ENCODE measurements at places on chromosomes 5 and 9.
A peak's percentile ranks its signal among the peaks of the same experiment; 100 is the strongest.

- DNase-seq = no peak
Measured at GRCh38 chr9:106403081-106403480, 459.9 kb upstream of the ZNF462 start.

- no peak for DNase-seq
Measured at GRCh38 chr5:132828846-132829494, 1.5 kb downstream of the SHROOM1 start.

DNA sequence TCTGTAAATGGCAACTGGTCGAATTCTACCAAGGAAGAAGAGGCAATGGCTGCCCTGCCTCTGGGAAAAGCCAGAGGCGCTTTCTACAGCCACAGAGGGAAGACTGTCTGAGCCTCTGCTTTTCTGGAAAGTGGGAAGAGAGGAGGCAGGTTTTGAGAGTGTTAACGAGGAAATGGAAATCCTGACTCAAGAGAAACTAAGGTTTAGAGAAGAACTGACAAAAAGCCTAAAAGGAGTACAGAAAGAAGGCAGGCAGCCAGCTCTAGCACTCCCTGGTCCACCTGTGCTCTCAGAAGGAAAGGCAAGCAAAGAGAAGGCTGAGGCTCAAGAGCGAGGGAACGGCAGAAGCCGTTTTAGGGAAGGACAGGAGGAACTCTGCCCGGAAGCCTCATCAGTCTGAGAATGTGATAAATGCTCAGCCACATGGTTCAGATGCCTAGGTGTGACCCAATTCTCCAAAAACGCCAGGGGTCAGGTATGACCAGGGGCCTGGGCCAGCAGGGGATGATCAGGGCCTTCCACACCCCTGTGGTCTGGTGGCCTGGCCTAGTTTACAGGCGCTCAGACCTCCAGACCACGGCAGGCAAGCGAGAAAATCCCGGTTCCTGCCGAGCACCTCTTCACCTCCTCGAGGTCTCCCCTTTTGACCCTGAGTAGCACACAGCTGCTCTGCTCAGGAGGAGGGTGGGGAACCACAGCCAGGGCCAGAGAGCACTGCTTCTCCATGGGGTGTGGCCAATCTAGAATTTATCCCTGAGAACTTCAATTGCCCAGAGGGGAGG lies 79.9 kb upstream of the FBXW11 start:
- DNase-seq = no peak

DNA sequence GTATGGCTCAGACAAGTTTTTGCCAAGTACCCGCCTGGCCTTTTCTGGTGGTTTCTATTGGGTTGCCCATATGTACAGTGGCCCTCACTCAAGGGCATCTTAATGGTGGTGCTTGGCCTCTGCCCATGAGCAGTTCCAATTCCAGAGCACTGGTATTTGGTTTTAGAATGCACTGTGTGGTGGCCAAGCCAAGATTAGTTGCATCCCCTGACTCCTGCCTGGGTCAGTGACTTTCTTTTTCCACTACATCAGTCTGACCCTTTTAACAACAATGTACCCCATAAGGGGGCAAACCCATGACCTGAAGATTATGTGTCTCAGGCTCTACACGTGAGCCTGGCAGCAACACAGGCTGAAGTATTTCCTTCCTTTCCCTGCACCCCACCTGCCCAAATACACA lies 34.2 kb downstream of the NPR3 start:
- DNase-seq = no peak

GRCh38 chr9:108468364-108468763 lies 387.4 kb downstream of the ACTL7B start:
- no peak for DNase-seq

- no peak for DNase-seq
Measured at GRCh38 chr9:107749787-107750444, 260.3 kb upstream of the KLF4 start.

- no peak for DNase-seq
Measured at GRCh38 chr5:95283761-95284571, 928 bp downstream of the MCTP1 start.

GRCh38 chr5:55440188-55440646 lies 94.5 kb downstream of the PLPP1 start:
- no peak for DNase-seq

GRCh38 chr5:57718155-57718554 lies 235.5 kb upstream of the ACTBL2 start:
- DNase-seq = no peak

DNA sequence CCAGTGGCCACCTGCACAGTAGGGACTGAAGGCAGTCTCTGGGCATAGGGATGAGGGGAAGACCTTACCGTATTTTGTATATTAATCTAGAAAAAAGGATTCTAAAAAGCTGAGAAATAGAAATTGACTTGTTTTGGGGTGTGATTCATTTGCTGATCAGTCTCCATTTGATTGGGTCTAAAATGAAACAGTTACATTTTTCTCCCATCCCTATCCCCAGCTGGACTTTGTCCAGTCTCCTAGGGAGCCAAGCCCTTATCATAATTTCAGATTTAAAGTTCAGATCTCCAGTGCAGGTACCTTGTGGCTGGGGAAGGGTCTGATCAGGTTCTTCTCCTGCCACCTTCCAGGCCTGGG lies 240.8 kb downstream of the FANCC start:
- DNase-seq = no peak

- no peak for DNase-seq
Measured at GRCh38 chr9:79769476-79770275, 197.9 kb downstream of the TLE4 start.

- DNase-seq = peak; percentile 15
Measured at GRCh38 chr5:150846654-150847333, 473 bp downstream of the IRGM start.

DNA sequence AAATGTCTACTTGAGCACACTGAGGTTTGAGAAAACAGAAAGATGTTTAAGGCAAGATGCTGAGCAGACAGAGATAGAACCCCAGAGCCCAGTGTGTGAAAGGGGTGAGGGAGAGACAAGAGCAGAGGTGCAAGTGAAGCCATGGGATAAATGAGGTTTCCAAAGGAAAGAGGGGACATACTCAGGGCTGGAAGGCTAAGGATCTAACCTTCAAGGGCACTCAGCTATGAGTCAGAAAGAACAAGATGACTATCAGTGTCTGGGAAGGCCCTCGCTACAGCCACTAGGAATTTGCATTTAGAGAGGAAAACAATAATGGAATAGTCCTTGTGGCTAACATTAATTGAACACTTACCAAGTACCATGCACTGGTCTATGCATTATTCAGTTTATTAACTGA lies 113.7 kb downstream of the HTR4 start:
- no peak for DNase-seq

GRCh38 chr9:70668751-70669150 lies 254.3 kb upstream of the KLF9 start:
- no peak for DNase-seq

- DNase-seq = no peak
Measured at GRCh38 chr5:126912616-126913200, 117.7 kb downstream of the MARCHF3 start.

- DNase-seq = no peak
Measured at GRCh38 chr9:106104887-106105286, 410.5 kb downstream of the TMEM38B start.

DNA sequence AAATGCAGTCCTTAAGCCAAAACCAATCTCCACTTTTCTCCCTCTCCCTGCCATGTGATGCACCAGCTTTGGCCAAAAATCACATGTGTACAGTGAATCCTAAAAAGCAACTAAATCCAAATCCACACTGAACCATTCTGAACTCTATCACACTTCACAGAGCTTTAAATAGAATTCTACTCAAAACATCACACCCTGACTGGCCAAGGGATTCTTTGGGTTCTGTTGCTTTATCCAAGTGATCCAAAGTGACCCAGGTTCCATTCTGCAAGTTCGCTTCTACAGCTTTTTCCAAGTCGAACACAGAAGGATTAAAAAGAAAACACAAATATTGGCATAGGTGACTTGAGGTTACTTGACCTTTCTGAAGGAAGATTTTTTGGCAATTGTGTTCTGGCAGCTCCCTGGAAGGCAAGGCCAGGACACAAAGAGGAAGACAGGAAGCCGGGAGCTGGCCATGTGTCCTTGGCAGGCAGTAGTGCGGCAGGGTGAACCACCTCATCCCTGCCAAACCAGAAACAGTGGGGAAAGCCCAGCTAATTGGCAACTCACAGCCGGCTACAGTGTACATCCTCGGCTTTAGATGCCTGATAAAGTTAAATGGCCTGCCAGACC lies 115.0 kb downstream of the NFIB start:
- DNase-seq = no peak

GRCh38 chr9:35051069-35051967 lies 21.1 kb downstream of the VCP start:
- peak; percentile 8 for DNase-seq

DNA sequence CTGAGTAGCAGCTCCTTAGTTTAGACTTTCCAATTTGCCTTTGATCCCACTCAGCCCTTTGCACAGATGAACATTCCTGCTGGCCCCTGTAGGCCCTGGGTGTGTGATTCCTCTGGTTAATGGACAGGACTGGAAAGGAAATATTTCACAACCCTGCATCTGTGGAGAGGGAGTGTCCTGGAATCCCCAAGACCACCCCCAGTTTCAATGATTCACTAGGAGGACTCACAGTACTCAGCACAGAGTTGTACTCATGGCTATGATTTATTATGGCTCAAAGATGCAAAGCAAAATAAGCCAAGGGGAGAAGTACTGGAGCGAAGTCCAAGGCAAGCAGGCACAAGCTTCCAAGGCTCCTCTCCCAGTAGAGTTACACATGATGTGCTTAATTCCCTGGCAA lies 42.4 kb upstream of the TJP2 start:
- no peak for DNase-seq

- peak; percentile 94 for DNase-seq
Measured at GRCh38 chr5:172178301-172178987, 9.6 kb downstream of the STK10 start.

- no peak for DNase-seq
Measured at GRCh38 chr5:171659896-171660295, 125.7 kb upstream of the SMIM23 start.

- DNase-seq = no peak
Measured at GRCh38 chr5:146048994-146049703, 56.2 kb downstream of the PLAC8L1 start.

- no peak for DNase-seq
Measured at GRCh38 chr5:979100-979817, 29.3 kb upstream of the NKD2 start.

All from KG1 (cell line).